ENCODE measurements at places on chromosomes 13 and 19.

- no peak for DNase-seq
Measured at GRCh38 chr19:19489804-19490204, 25.5 kb downstream of the TSSK6 start.

DNA sequence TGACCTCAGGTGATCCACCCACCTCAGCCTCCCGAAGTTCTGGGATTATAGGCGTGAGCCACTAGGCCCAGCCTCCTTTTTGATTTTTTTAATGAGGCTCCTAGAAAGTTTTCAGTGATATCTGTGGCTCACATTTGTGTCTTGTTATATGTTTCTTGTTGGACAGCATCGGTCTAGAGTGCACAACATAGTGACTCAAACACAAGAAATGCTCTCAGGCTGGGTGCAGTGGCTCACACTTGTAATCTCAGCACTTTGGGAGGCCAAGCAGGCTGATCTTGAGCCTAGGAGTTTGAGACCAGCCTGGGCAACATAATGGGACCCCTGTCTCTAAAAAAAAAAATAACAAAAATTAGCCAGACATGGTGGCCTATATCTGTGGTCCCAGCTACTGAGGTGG is 8.2 kb downstream of the PHF11 start:
- no peak for DNase-seq

DNA sequence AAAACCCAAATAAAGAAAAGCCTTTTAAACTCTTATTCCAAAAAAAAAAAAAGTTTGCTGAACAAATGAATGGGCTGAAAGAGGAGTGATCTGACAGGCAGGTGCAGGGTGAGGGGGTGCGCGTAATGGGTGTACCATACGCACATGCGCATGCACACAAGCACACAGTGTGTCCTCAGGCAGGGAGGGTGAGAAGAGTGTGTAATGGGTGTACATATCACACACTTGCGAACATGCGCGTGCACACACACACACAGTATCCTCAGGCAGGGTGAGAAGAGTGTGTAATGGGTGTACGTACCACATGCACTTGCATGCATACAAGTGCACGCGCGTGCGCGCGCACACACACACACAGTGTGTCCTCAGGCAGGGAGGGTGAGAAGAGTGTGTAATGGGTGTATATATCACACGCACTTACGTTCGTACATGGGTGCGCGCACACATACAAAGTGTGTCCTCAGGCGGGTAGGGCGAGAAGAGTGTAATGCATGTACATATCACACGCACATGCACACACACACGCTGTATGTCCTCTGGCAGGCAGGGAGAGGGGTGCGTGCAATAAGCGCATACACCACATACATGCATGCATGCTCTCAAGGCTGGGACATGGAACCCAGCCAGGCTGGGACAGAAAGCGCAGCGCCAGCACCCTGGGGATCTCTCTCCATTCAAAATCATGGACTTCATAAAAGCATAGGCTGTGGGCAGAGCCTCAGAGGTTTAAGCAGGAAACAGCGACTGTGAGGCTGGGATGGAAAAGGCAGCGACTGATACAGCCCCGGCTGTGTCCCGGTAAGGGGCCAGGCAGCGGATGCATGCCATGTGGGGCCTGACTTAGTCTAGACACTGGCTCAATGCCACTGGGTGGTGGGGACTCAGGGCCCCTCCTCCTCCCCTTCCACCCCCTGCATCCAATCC is 70.4 kb downstream of the CEBPG start:
- no peak for DNase-seq

GRCh38 chr13:72698164-72698563 is 29.3 kb downstream of the MZT1 start:
- DNase-seq, result no peak

DNA sequence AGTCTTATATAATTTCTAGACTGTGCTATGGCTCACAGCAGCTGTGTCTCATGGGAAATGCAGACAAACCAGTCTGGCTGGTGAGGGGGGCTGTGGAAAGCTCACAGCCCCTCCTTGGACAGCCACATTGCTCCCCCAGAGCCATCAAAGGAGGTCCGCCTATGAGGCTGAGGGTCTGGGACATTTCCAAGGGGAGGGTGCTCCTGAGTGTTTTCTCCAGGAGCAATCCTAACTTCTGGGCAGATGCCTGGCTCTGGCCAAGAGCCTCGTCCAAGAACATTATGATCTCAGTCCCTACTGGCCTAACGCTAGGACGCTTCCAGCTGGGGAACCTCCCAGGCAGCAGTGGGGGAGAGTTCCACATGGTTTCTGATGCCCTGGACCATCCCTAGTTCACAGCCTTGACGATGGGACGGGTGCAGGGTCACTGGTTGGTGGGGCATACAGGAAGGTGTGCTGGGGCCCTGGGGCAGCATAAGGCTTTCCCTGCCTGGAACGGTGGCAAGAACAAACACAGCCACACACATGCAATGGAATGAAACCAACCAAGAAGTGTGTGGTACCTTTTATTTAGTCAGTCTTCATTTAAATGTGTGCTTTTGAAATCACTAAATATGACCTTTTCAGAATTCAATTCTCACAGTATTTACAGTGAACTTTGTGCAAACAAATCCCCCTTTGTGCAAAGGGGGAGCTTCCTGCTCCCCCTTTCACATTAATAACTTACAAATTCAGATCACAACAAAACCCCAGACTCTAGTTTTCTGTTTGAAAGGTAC is 60.6 kb downstream of the CDADC1 start:
- DNase-seq, result no peak

DNA sequence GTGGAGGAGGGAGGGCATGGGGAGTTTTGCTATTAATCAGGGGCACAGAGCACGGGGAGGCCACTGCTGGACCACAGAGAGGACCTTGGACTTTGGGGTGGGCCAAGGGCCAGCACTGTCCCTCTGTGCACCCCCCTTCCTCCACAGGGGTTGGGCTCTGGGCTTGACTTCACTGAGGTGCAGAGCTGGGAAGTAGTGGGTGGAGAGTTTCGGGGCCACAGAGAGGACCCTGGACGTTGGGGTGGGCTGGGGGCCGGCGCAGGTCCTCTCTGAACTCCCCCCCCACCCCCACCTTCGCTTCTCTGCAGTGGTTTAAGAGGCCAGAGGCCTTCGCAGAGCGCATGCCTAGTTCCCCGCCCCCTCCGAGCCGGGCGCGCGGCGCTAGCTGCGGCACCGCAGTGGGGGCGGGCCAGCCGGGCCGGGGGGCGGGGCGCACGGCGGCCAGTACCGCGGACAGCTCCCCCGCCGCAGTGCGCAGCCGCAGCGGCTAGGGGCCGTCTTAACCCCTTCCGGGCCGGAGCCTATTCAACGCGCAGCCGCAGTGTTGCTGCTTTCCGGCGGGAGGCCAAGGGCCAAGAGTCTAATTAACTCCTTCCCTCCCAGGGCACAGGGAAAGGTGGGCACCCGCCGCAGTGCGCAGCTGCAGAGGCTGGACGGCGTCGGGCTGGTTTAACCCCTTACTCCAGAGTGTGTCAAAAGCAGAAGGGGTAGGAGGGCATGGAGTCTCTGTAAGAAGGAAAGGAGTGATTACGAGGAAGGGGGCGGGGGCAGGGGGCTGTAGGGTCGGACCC is 3.7 kb downstream of the KCNC3 start:
- peak; percentile 57 for DNase-seq

- DNase-seq, result peak; percentile 51
Measured at GRCh38 chr19:12346896-12347295, 13.5 kb upstream of the ZNF563 start.

GRCh38 chr19:34508540-34508939 is 27.0 kb downstream of the WTIP start:
- no peak for DNase-seq

GRCh38 chr19:35267353-35267817 is 1.4 kb upstream of the USF2 start:
- DNase-seq, result peak; percentile 17

GRCh38 chr13:43243711-43244110 is 220.3 kb downstream of the DNAJC15 start:
- DNase-seq, result peak; percentile 55

GRCh38 chr19:47766670-47767069 is 11.8 kb upstream of the SELENOW start:
- DNase-seq, result no peak

GRCh38 chr13:67961331-67961730 is 731.2 kb upstream of the PCDH9 start:
- DNase-seq, result no peak

DNA sequence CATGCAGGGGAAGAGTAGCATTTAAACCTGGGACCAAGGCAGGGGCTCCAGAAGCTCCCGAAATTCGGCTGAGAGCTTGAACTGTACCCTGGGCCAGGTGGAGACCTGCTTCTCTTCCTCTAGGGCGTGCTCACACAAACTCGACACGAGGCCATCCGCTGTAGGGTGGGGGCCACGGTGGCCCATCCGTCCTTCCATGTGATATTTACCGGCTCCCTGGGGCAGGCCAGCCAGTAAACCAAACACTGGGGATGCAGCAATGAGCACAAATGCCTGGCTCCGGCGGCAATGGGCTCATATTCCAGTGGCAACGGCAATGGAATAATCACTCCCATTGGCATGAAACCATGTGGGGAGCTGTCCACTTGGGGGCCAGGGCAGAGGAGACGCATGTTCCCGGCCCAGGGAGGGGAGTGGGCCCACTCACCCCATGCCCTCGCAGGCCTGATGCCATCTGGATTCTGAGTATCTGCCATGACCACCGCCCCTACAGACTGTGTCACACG is 10.8 kb downstream of the SH3GL1 start:
- DNase-seq, result no peak

DNA sequence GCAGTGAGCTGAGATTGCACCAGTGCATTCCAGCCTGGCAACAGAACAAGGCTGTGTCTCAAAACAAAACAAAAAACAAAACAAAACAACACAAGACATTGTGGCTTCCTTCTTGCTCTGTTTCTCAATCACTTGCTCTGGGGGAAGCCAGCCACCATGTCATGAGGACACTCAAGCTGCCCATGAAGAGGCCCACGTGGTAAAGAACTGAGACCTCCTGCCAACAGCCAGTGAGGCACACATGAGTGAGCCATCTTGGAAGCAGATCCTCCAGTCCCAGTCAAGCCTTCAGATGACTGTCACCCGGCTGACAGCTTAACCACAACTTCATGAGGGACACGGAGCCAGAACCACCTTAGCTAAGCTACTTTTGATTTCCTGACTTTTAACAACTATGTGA is 25.2 kb downstream of the CPT1C start:
- DNase-seq, result no peak

DNA sequence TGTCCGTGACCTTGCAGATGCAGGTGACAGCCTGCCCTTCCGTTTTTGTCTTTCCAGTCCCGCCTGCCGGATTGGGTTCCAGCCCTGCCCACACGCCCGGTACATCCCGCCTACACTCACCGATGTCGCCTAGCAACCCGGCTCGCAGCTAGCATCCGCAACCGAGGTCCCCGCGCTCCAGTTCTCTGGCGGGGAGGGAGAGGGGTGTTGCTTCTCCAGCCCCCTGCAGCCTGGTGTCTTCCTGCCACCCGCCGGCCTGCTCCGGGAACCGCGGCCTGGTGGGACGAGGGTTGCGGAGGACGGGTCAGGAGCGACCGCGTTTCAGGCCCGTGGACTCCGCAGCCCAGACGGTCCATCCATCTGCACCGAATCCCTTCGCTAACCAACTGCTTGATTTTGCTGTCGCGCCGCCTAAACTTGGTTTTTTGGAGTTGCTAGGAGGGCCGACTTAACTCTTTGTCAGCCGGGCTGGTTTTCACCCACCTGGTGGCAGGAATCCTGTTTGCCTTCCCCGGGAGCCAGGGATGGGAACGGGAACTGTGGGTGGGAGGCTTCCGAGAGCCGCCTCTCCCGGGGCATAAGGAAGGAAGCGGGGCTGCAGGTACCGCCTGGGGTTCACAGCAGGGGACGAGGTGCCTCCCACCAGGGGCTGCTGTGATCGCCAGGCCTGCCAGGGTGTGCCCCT is 15.4 kb upstream of the MATK start:
- no peak for DNase-seq

GRCh38 chr13:106088085-106088484 is 447.4 kb downstream of the EFNB2 start:
- DNase-seq, result no peak

DNA sequence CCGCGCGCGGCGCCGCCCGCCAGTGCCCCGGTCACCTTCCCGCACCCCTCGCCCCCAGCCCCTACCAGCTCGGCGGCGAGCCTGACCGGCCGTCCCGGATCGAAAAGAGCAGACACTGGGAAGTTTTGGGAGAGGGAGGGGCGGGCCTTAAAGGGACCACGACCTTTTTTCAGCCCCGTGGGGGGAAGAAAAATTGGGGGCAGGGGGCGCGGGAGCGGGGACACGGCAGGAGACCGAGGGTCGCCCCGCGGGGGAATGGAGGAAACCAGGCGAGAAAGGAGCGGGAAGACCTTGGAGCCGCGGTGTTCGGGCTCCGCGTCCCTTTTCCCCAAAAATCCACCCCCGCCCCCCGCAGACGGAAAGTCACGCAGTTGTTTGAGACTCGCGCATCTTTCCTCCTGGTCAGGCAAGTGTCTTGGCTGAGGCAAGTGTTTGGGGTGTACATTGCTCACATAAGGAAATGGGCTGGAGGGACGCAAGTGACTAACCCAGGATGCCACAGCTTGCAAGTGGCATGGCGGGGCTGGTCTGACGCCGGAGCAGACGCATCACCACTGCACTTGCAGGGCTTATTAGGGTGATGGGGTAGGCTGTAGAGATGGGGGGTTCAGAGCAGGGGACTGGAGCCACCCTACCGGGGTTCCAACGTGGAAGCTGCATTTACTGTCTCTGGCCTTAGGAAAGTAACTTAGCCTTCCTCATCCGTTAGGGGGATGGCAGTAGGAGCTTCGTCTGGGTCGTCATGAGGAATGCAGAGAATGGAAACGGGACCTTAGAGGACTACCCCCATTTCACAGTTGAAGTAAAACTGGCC is 2.7 kb upstream of the HNRNPL start:
- peak; percentile 70 for DNase-seq

DNA sequence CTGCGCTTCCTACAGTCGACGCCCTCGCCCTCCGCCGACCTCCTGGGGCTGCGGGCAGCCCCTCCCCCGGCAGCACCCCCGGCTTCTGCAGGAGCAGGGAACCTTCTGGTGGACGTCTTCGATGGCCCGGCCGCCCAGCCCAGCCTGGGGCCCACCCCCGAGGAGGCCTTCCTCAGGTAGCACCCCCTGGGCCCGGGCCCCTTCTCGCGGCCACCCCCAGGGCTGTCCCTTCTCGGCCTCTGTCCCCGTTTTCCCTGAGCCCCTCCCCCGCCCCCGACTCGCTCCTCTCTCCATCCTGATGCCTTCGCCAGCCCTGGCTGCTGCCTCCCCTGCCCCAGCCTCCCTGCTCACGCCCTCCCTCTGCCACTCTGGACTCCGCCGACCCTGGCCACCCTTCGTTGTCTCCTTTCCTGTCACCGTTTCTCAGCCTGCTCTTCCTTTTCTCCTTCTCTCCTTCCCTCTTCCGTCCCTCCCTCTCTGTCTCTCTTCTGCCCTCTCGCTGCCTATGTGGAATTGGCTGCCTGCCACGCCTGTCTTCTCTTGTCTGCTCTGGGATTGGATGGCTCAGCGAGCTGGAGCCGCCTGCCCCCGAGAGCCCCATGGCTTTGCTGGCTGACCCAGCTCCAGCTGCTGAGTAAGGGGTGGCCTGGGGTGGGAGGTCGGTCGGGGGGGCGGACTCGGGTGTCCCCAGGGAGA is 11.0 kb downstream of the FUZ start:
- peak; percentile 41 for DNase-seq

GRCh38 chr19:43519436-43520088 is 7.4 kb downstream of the ETHE1 start:
- DNase-seq, result peak; percentile 83

Data from hematopoietic multipotent progenitor cell treated with erythropoietin and hydrocortisone succinate and interleukin-3 and kit ligand, for 8 days (in vitro differentiated cells).